Melanocyte of skin (primary cell): ENCODE measurements at places on chromosomes 7 and 10. TPM values are rescaled to one million over a fixed set of nuclear protein-coding genes. Genes with fewer than 3 reads are reported as not detected.

The CLCN1 gene
- not detected in 2 replicates for total RNA-seq

The TMEM178B gene
- 0.36 and 1.7 TPM in 2 replicates for total RNA-seq

The FRMPD2 gene
- not detected in 2 replicates for total RNA-seq

The SVOPL gene
- not detected in 2 replicates for total RNA-seq

The CYP2W1 gene
- not detected in 2 replicates for total RNA-seq

The GDF2 gene
- total RNA-seq: not detected in 2 replicates

The ZNF727 gene
- under 0.01 TPM in 1 of 2 replicates, not detected in the other for total RNA-seq

The TRIM74 gene
- total RNA-seq: not detected in 2 replicates

The OR2A12 gene
- not detected in 2 replicates for total RNA-seq

The GBX1 gene
- not detected in 2 replicates for total RNA-seq

The NPY4R2 gene
- not detected in 2 replicates for total RNA-seq

The CLRN3 gene
- under 0.01 TPM in 1 of 2 replicates, not detected in the other for total RNA-seq

The MSS51 gene
- total RNA-seq: 0.62 and 0.67 TPM in 2 replicates
